ENCODE measurements at places on chromosomes 6 and 20.

DNA sequence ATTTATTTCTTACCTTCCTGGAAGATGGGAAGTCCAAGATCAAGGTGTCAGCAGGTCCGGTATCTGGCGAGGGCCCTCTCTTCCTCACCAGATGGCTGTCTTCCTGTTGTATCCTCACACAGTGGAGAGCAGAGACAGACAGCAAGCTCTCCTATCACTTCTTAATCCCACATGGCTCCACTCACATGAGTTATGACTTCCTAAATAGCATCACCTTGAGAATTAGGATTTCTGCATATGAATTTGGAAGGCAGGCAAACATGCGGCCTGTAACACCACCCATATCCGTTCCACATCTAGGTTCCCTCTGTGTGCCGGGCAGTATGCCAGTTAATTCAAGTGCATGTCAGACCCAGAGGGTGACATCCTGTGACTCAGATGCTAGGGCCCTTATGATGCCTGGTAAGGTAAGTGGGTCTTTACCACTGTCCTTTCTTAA is 2.1 kb downstream of the RAET1E start:
- DNase-seq: peak; percentile 76

GRCh38 chr20:63546256-63546955 is 1.1 kb downstream of the SRMS start:
- DNase-seq: no peak

- DNase-seq: no peak
Observed at GRCh38 chr6:121603486-121603885, 168.0 kb downstream of the GJA1 start.

- DNase-seq: peak; percentile 61
Observed at GRCh38 chr6:12608016-12608860, 108.3 kb upstream of the PHACTR1 start.

- DNase-seq: no peak
Observed at GRCh38 chr20:40471261-40471629, 217.8 kb downstream of the MAFB start.

GRCh38 chr6:9192405-9192909 is 757.1 kb upstream of the SLC35B3 start:
- DNase-seq: no peak

DNA sequence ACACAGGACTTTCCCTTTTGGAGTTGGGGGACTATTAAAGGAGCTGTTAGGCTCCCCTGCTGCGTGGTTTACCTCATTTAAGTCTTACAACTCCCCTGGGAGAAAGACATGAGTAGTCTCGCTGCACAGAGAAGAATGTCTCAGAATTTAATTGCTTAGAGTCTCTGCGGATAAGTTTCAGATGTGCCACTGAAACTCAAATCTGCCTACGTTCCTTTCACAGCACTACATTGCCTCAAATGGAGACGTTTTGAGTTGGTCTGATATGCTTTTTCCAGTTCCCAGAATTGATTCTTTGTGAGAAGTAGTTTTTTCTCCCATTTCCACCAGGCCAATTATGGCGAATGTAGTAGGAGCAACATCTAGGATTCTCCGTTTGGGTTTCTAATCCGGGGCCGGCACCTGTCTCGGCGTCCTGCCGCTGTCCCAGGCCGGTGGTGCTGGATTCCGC is 532 bp upstream of the SLC35F1 start:
- peak; percentile 11 for DNase-seq

DNA sequence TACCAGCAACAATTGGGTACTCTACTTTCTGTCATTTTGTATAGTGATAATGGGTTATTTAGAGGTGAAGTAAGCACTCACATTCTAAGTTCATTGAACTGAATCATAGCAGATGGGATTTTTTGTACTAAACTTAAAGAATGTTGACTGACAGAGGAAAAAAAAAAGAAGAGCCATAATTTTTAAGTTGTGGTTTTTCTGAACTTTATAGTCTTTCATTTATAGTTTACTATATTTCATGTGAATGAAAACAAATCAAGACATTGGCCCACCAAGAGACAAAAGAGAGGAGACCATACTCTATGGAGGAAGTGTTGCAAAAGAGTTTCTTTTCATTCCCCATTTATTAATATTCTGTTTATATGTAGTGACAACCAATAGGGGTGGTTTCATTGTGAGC is 685.7 kb downstream of the BCKDHB start:
- DNase-seq: peak; percentile 72

DNA sequence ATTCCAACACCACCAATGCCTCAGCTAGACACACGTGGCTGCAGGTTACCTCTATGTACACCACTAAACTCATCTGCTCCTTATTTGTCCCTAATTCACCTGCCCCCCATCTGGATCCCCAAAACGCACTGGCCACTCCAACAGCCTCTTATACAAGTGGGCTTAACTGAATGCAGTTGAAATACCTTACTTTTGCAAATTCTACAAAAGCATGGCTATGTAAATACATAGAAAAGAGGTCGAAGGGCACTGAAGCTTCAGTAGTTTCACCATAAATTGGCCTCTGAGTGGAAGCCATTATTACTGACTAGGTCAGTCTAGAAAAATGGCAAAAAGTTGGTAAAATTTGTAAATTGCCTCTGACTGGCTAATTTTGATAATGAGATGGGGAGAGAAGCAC is 11.1 kb upstream of the PPP1R3G start:
- DNase-seq: no peak

GRCh38 chr6:12075067-12075563 is 63.0 kb downstream of the HIVEP1 start:
- DNase-seq: no peak

DNA sequence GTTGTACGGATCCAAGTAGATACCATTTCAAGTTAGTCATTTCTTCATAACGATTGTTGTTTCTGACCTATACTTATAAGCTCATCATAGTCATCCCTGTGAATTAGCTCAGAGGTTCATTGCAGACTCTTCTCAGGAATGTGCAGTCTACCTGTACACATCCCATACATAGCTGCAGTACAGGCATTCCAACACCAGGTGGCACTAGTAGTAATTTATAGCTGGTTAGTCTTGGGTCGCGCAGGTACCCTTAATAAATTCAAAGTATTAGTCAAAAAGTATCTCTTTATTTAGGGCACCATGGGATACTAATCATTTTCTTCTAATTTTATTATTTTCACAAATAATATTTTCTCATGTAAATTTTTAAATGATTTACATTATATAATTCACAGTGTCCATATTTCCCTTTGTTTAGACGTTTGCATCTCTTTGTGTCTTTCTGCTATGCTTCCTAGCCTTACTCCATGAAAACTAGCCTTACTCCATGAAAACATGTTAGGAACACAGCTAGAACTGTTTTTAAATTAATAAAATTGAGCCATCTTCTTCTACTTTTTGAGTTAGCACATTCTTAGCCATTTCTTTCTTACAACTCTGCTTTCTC is 128.6 kb upstream of the FAM83B start:
- peak; percentile 45 for DNase-seq

All from fibroblast of skin of right quadriceps (primary cell).